ENCODE measurements at places on chromosomes 12 and 14.

DNA sequence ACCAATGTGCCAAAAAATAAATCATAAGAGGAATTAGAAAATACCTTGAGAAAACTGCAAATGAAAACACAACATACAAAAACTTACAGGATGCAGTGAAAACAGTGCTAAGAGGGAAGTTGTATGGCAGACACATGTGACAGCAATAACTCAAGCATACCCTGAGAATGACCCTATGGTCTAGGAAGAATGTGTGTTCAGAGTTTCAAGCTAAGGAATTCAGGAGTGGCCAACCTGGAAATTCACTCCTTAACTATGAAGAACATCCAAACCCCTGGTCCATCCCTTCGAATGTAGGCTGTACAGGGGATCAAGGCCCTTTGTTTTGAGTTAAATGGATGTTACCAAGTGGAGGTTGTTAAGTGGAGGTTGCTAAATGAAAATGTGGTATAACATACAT, 16.7 kb upstream of the TTC9 start:
- DNase-seq: no peak

- DNase-seq: no peak
These were observed 192.9 kb downstream of the PRKD1 start for GRCh38 chr14:29734732-29735131.

DNA sequence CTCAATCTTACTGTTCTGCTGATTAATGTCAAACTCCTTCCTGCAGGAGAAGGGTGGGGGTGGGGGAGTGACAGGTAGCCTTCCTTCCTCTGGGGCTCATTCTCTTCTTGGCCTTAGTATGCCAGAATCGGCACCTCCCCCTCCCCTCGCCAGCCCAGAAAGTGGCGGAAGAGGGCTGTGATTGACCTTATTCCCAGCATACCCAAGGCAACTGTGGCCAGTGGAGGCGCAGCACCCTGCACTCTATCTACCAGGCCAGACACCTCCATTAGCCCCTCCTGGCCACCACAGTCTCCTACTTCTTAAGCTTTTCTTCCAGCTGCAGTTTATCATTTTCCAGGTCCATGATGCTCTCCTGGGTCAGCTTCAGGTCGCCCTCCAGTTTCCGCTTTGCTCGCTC, 15.5 kb downstream of the MYH6 start:
- DNase-seq: no peak

DNA sequence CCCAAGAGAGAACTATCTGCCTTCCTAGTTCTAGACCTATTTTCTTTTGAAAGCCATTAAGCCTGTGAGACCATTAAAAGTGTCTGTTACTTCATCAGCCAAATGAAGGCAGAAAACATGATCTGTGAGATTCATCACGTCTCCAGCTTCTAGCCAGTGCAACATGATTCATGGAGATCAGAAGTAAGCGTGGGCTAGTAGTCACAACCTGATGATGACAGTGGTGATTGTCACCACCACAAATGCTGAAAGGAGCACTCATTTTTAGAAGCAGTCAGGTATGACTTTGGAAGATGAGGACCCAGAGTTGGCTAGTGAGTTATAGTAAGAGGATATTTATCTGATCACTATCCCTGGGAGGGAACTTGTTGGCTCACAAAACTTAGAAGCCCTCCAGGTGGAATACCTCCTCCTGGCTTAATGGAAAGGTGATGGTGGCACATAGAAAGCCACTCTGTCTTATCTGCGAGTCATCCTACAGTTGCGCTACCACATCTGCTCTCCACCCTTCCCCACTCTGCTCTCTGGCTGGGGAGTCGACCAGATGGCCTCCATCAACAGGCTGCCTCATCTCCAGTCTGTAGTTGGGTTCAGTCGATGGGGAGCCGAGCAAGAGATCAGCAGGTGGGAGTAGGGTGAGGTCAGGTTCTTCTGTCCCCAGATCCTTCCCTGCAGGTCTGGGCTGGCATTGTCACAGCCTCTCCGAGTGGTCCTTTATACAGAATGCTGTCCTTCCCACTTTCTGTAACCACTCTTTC, 317.6 kb upstream of the FKBP4 start:
- DNase-seq: no peak

DNA sequence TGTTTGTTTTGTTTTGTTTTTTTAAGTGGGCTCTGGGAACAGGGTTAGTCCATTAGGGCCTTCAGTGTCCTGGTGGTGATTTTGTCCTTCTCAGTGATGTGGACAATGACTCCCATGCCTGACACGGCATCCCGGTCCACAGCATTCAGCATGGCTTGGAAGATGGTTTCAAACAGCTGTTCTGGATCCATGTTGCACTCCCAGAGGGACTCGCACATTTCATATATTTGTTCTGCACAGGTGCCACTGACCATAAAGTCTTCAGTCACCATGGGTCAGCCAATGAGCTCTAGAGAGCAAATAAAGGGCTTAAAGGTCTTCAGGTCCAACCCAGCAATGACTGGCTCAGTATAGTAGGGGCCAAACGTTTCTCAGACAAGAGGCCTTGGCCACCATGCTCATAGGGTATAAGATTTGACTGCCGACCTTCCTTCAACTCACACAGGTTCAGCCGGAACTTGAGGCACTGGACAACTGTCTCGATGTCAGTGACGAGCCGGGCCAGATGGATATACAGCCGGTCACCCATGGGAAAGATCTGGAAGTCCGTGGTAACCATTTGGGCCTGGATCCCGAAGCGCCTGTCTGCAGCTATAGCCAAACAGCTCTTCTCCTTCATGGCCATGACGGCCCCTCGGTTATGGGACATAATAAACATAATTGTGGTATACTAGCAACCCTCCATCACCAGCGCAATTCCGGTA, 18.0 kb downstream of the OR10P1 start:
- no peak for DNase-seq

DNA sequence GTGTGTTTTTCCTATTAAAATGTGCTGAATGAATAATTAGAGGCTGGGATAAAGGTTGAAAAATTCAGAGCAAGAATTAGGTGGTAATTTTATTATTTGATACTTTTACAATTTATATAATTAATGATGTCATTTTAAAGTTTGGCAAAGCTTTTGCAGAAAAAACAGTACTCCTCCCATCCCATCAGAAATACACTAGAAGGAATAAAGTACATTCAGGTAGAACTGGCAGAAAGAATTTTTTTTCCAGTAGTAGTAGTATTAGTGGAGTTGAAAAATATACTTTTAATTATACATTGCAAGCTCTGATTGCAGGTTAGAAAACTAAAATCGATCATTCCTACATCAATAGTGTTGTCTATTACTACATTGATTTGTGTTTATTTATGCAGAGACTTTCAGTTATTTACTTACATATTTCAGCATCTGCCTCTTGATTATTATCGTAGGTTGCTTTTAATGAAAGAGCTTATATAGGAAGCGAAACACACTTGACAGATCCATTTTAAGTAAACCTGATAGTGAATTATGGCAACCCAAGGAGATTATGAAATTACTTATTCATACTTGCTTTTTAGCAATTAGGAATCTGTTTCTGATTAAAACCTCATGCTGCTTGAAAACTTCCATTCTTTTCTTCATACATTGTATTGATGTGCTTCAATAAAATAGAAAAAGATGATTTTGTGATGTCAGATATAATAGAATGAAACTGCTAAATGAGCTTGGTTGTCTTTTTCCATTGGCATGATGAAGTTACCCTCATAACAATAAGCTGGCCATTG, 10.1 kb downstream of the FOXG1 start:
- DNase-seq: no peak

DNA sequence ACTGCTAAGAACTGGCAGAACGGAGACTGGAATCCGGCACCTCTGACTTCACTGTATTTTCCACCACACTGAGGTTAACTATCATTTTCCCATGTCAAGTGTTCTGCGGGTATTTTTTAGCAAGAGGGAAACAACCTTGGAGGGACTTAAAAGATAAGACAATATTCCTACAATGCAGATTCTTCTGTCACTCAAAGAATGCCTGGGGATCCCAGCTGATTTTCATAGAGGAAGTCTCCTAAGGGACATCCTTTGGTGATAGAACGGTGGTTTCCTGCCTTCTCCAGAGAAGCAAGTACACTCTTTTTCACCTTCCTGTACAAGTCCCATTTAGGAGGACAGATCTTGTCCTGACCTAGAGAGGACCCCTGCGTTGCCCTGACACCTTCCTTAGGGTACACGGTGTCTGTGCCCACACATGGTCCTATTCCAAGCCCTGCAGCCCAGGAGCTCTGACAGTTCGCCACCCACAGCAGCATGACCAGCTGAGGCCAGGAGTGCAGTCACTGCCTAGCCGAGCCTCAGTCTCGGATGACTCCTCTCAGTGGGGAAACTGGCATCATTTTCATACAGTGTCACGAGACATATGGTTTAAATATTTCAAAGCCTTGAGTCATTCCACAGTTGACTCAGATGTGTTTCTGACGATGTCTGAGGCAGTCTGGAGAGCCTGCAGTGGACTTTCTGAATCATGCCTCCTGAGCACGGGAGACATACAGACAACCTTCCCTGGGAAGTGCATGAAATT, 181.3 kb upstream of the FKBP4 start:
- no peak for DNase-seq

DNA sequence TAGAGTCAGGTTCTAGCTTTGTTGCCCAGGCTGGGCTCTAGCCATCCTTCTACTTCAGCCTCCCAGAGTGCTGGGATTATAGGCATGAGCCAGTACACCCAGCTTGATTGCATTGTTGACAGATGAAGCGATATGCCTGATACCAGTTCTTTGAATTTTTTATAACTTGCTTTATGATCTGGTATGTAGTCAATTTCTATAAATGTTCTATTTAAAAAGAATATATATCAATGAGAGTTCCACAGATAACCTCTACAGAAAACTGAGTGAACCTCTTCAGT, 99.8 kb downstream of the DIP2B start:
- no peak for DNase-seq

DNA sequence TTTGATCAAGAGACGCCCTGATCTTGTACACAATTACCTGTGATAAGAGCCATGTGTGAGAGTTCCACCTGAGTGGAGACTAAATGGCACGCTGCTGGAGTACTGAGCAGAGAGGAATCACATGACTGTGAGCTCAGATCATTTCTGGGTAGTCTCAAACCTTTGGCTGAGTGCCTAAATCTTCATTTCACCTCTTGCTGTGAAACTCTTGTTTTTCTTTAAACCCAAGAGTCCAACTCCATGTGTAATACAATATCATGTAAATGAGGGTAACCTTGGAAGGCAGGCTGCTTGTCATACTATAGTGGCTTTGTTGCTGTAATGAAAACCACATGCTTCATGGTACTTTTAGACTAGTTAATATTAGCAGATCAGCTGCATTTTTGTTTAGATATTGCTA, 156.9 kb downstream of the CAND1 start:
- DNase-seq: no peak

- no peak for DNase-seq
These were observed 2.7 kb downstream of the CHST11 start for GRCh38 chr12:104459368-104459909.

DNA sequence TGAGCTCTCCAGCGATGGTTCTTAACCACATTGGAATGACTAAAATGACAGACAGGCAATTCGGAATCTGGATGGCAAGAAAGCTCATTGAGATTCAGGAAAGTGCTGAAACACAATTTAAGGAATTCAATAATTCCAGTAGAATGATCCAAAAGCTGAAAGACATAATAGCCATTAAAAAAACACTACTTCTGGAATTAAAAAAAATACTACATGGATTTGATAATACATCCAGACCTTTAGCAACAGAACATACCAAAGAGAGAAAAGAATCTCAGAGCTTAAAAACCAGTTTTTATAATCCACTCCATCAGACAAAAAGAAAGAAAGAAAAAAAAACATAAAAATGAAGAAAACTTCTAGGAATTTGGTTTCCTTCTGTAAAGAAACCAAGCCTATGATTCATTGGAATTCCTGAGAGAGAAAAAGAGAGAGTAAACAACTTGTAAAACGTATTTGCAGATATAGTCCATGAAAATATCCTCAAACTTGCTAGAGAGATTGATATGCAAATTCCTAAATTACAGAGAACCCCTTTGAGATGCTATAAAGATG, 52.8 kb downstream of the SLCO1B1 start:
- no peak for DNase-seq

- DNase-seq: no peak
These were observed 3.2 kb downstream of the AKAP5 start for GRCh38 chr14:64468451-64468850.

DNA sequence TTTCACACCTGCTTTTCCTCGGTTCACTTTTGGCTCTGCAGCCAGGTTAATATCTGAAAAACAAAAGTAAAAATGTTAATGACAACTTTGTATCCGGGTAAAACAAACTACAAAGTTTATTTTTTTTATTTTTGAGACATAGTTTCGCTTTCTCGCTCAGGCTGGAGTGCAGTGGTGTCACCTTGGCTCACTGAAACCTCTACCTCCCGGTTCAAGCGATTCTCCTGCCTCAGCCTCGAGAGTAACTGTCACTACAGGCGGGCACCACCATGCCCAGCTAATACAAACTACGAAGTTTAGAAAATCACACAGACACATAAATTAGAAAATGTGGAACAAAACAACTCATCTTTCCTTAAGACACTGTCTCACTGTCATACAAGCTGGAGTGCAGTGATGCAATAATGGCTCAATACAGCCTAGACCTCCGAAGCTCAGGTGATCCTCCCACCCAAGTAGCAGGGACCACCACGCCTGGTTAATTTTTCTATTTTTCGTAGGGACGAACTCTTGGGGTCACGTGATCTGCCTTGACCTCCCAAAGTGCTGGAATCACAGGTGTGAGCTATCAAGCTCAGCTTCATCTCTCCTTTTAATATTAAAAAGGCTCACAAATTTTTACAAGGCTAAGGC, 38.1 kb downstream of the HNRNPC start:
- no peak for DNase-seq

- DNase-seq: no peak
These were observed 4.3 kb upstream of the BRMS1L start for GRCh38 chr14:35821564-35822411.

DNA sequence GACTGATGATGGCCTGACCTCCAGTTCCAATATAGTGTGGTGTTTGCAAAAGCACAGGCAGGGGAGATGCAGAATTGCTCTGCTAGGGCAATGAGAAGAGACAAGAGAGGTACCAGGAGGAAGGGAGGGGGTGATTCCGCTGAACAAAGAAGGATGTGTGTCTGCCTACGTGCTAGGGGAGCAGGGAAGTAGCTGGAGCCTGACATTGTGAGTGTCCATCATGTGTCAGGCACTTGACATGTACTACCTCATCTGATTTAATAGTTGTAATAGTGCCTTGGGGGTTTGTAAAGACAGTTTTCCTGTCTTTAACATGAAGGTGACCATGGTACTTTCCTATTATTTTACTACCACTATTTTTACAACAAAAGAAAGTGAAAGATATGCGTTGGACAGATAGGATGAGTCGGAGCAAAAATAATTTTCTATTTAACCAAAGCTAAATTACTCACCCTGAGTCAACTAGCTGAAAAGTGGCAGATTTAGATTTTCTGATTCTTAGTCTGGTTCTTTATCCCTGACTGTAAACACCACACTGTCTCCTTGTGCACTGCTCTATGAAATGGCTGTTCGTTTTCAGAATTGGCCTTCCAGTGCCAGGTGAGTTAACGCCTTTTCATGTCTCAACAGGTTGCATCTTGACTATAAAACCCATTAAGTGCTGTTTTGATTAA, 33.7 kb upstream of the TEAD4 start:
- no peak for DNase-seq

- DNase-seq: no peak
These were observed 126.5 kb downstream of the NCOR2 start for GRCh38 chr12:124440841-124441381.
